ENCODE measurements at places on chromosomes 6 and 20.

DNA sequence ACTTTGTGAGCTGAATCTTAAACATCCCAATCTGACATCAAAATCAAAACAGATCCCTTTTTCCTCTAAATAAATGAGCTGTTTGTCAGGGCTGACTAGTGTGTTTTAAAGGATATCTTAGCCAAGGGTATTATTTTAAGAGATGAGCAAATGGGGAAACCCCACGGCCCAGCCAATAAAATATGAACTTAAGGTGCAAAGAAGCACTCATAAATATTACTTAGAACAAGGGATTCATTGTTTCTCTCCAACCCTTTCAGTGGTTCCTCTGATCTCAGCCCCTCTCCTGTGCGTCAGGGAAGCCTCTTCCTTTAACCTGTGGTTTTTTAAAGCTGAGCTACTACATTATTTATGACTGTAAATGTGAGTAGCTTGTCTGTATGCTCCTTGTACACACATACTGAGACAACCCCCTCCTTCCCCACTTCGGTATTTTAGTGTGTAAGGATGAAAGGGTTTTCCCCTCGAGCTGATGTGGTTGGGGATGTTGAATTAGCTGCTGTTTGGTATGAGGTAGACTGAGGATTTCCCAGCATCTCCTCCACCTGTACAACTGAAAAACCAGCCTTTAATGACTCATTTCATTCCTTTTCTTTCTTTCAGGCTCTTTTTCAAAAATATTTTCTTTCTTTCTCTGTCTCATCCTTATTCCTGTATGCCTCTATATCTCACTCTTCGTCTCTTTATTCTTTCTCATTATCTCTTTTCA is 6.5 kb downstream of the BMP5 start:
- DNase-seq = no peak

GRCh38 chr6:139364302-139364981 is 10.0 kb downstream of the CITED2 start:
- DNase-seq = peak; percentile 69

DNA sequence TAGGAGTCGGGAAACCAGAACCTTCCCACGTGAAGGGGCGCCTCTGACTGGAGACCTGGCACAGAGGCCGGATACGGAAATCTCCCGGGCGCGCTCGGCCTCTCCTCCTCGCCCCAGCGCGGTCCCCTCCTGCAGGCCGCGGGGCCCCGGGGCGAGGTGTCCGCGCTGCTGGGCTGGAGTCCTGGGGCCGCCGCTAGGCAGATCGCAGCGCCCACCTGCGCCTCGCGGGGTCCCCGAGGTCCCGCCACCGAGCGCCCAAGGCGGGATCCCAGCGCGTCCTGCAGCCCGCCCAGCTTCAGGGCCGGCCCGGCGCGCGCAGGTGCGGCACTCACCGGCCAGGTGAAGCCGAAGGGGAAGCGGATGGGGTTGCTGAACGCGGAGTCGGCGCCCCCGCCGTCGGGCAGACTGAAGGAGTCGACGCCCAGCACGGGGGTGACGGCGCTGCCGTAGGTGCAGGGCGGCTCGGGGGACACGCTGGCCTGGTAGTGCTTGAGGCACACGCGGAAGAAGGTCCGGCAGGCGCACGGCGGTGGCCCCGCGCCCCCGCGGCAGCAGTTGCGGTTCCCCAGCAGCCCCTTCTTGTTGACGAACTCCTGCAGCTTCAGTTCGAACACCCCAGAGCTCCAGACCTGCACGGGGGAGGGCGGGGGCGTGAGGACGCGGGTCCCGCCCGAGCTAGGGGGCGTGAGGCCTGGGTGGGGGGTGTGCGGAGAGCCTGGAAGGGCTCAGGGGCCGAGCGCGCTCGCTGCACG is 1.5 kb downstream of the DLL1 start:
- no peak for DNase-seq

GRCh38 chr20:39524371-39524911 is 562.3 kb downstream of the DHX35 start:
- peak; percentile 4 for DNase-seq

GRCh38 chr6:166301611-166302529 is 6.3 kb downstream of the PRR18 start:
- no peak for DNase-seq

DNA sequence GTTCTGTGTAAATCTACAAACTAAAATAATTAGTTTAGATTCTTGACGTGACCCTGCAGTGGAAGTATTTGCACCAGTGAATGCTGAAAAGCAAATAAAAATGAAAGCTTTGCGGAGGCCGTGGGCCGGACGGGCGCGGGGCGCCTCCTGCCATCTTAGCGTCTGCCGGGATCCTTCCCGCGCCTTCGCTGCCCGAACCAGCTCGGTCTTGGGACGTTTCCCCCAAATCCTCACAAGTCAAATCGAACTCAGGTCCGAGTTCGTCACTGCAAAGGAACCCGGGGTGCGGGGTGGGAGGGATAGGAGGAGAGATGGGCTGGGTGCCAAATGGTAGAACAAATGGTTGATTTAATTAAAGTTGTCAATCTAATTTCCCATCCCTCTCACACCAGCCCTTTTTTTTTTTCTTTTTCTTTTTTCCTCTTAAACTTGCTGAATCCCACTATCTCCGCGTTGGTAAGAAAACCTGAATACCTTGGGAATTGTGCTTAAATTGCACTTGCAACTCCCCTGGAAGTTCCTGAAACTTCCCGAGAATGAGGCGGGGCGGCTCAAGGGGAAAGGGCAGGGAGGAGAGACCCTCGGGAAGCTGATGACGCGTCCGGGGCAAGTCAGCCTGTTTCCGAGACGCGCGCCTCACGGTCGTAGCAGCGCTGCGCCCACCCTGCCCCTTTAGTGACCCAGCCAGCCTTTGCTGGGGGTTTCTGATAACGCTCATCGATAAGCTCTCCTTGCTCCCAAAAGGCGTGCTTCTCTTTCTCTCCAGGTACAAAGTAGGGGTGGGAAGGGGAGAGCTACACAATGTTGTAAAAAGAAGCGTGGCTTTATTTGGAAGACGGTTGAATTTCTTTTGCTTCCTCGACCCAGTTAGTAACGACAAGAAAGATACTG is 1.8 kb downstream of the GJA1 start:
- peak; percentile 72 for DNase-seq

GRCh38 chr6:134945045-134945444 is 4.9 kb downstream of the ALDH8A1 start:
- no peak for DNase-seq
